ENCODE measurements at places on chromosomes 11 and 22. TPM values are rescaled to one million over a fixed set of nuclear protein-coding genes. Genes with fewer than 3 reads are reported as not detected.

ARHGEF17 gene
- total RNA-seq = 8.3 TPM

APOA5 gene
- not detected for total RNA-seq

APOL6 gene
- 22.6 TPM for total RNA-seq

PATE4 gene
- not detected for total RNA-seq

GAS2 gene
- 1.8 TPM for total RNA-seq

BIK gene
- total RNA-seq = 1.4 TPM

CABP2 gene
- not detected for total RNA-seq

TRIM3 gene
- 9.1 TPM for total RNA-seq

APOA4 gene
- total RNA-seq = not detected

DNA sequence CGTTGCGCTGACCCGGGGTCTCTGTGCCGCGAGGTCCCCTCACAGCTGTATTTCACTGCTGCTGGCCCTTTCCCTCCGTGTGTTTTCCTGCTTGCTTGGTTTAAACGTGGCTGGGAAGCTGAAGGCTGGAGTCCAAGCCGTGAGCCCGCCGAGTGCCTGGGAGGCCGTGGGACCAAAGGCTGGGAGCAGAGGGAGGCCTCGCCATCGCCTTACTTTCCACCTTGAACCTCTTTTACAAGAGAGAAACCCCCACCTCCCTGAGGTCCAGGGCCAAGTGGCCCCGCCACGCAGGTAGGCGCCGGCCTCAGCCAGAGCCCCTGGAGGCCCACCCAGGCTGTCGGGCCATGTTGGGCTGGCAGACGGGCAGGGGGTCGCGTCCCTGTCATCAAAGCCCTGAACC is 411.6 kb downstream of the TBC1D22A start:
- no peaks in the 10 kb centered on the region for H3K27me3 ChIP-seq
- no peak overlapping the region for H3K27ac ChIP-seq
- peaks cover 11% of the 10 kb centered on the region for H3K4me1 ChIP-seq

- peaks cover 15% of the 10 kb centered on the region for H3K27me3 ChIP-seq
- peak; percentile 25 for DNase-seq
- no peak within 1 kb of the TSS for H3K27ac ChIP-seq
- H3K4me3 ChIP-seq = peak within 1 kb of the TSS; percentile 48
- H3K36me3 ChIP-seq = no peaks in the 10 kb centered on the region
Measured at GRCh38 chr11:288478-289397, at the start of gene PGGHG. Gene PGGHG, plus strand, starts transcription at chr11:289126. Its CDS starts 691 bp downstream, at chr11:289817.

GRCh38 chr11:1546077-1546535 is 26.0 kb downstream of the DUSP8 start:
- H3K27me3 ChIP-seq = peaks cover 18% of the 10 kb centered on the region
- no peaks in the 10 kb centered on the region for H3K36me3 ChIP-seq
- peaks cover 6% of the 10 kb centered on the region for H3K4me1 ChIP-seq
- H3K27ac ChIP-seq = no peak overlapping the region
- no peak overlapping the region for H3K4me3 ChIP-seq

DNA sequence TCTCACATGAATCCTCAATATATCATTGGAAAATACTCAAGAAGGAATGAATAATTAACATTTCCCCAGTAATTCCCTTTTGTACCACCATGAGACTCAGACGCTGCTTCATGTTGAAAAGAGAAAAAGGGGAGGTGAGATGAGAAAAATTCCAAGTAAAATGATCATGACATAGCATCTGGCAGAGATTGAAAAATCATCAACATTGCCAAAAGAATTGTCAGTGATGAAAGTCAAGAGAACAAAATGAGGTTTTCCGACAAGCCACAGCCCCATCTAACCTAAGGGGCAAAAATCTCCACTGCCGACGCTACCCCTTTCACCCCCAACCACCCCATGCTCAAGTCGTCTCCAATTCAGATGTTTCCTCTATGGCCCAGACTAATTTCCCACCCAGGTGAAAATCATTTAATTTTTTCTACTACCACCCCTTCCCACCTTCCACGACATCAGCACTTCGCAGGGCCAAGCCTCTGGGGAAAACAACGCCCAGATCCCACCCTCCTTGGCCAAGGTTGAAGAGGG is 1.2 kb downstream of the RAB6A start:
- DNase-seq = peak; percentile 10
- 0 out of 2 replicates have a peak overlapping the region, but pooled peaks have one; percentile 17 for H3K27ac ChIP-seq
- H3K36me3 ChIP-seq = no peaks in the 10 kb centered on the region
- no peaks in the 10 kb centered on the region for H3K27me3 ChIP-seq

- no peak for DNase-seq
- H3K27me3 ChIP-seq = peaks cover 98% of the 10 kb centered on the region
- no peak overlapping the region for H3K27ac ChIP-seq
Measured at GRCh38 chr11:3223932-3224381, 5.3 kb upstream of the MRGPRG start.

DNA sequence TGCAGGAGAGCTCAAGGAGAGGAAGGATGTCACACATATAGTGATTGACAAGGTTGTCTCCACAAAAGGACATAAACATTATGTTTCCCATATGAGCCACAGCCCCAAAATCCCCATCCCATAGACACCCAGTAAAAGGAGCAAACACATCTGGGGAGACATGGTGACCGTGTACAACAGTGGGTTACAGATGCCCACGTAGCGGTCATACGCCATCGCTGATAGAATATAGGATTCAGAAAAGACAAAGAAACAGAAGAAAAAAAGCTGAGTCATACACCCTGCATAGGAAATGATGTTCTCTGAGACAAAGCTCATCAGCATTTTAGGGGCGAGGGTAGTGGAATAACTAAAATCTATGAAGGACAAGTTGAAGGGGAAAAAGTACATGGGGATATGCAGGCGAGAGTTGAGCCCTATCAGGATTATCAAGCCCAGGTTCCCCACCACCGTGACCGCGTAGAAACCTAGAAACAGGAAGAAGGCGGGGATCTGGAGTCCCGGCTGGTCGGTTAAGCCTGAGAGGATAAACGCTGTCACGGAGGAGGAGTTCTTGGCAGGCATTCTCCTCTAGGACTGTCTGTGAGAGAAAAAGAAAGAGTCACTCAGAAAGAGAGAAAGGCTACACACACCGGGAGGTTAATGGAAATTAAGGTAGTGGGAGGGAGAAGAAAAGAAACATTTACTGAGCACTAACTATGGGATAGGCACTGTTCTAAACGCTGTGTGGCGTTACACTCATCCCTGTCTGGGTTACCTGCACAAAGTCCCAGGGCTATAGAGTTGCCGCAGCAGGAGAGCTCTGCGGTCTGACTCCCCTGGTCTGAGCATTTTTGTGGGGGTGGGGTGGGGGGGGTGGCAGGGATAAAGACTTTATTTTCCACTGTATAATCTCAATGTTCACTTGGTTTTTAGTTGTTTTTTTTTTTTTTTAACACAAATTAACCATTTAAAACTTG is 36.1 kb upstream of the OR8B8 start:
- H3K27me3 ChIP-seq = no peaks in the 10 kb centered on the region
- peak overlapping the region; percentile 24 for H3K4me3 ChIP-seq
- no peak for DNase-seq
- no peaks in the 10 kb centered on the region for H3K36me3 ChIP-seq
- no peak overlapping the region for H3K27ac ChIP-seq

DNA sequence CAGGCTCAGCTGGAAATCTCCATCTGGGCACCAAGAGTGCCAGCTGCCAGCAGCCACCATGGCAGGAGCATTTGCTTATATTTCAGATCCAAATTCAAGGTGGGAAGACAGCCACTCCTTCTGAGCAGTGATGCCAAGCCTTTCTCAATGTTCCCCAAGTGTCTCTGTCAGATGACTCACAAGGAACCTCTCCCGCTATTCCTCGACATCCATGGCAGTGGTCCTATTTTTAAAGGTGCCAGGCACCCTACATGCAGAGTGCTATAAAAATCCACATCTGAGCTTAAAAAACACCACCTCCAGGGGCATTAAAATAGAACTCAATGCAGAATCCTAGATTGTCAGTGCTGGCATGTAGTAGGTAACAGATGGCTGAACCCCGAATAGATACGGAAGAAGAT is 112.1 kb downstream of the SLC1A2 start:
- H3K27ac ChIP-seq = no peak overlapping the region
- no peak for DNase-seq
- H3K4me1 ChIP-seq = peaks cover 28% of the 10 kb centered on the region
- no peaks in the 10 kb centered on the region for H3K27me3 ChIP-seq
- no peak overlapping the region for H3K4me3 ChIP-seq

GRCh38 chr11:113615098-113615497 is 91.0 kb downstream of the TMPRSS5 start:
- peaks cover 19% of the 10 kb centered on the region for H3K4me1 ChIP-seq
- no peak overlapping the region for H3K27ac ChIP-seq
- DNase-seq = no peak
- no peaks in the 10 kb centered on the region for H3K36me3 ChIP-seq
- no peaks in the 10 kb centered on the region for H3K27me3 ChIP-seq

DNA sequence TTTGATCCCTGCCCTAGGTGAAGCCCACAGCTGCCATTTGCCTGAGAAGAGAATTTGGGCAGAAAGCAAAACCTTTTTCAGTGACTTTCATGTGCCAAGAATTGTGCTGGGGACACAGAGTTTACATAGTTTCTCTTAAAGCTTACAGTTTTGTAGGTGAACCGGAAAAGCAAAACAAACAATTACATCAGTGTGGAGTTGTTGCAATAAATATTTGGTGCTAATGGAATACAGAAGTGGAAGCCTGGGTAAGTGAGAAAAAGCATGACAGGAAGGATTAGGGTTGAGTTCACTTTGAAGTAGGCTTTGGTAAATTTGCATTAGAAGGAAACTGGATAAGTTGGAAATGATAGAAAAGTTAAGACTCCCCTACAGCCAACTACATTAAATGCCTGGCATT is 82.7 kb downstream of the RASSF10 start:
- H3K4me1 ChIP-seq = no peaks in the 10 kb centered on the region
- H3K4me3 ChIP-seq = no peak overlapping the region
- no peaks in the 10 kb centered on the region for H3K36me3 ChIP-seq
- H3K27ac ChIP-seq = no peak overlapping the region
- DNase-seq = no peak
- H3K27me3 ChIP-seq = no peaks in the 10 kb centered on the region

- peaks cover 23% of the 10 kb centered on the region for H3K4me1 ChIP-seq
- H3K27ac ChIP-seq = no peak overlapping the region
- H3K4me3 ChIP-seq = peak overlapping the region; percentile 63
- H3K36me3 ChIP-seq = peaks cover 56% of the 10 kb centered on the region
- H3K27me3 ChIP-seq = no peaks in the 10 kb centered on the region
- no peak for DNase-seq
Measured at GRCh38 chr11:47846998-47847397, 1.2 kb downstream of the NUP160 start.

- DNase-seq = no peak
- no peaks in the 10 kb centered on the region for H3K27me3 ChIP-seq
- no peak overlapping the region for H3K4me3 ChIP-seq
- no peaks in the 10 kb centered on the region for H3K4me1 ChIP-seq
- H3K36me3 ChIP-seq = no peaks in the 10 kb centered on the region
- no peak overlapping the region for H3K27ac ChIP-seq
Measured at GRCh38 chr11:103257360-103257759, 148.1 kb downstream of the DYNC2H1 start.

- H3K27me3 ChIP-seq = no peaks in the 10 kb centered on the region
- H3K27ac ChIP-seq = no peak overlapping the region
- peaks cover 11% of the 10 kb centered on the region for H3K4me1 ChIP-seq
- DNase-seq = no peak
- H3K36me3 ChIP-seq = no peaks in the 10 kb centered on the region
Measured at GRCh38 chr11:112212290-112212689, 13.9 kb upstream of the PTS start.

GRCh38 chr11:84909740-84910139 is 717.4 kb downstream of the DLG2 start:
- H3K36me3 ChIP-seq = no peaks in the 10 kb centered on the region
- no peak overlapping the region for H3K27ac ChIP-seq
- H3K4me1 ChIP-seq = no peaks in the 10 kb centered on the region
- H3K27me3 ChIP-seq = no peaks in the 10 kb centered on the region
- no peak overlapping the region for H3K4me3 ChIP-seq
- no peak for DNase-seq

DNA sequence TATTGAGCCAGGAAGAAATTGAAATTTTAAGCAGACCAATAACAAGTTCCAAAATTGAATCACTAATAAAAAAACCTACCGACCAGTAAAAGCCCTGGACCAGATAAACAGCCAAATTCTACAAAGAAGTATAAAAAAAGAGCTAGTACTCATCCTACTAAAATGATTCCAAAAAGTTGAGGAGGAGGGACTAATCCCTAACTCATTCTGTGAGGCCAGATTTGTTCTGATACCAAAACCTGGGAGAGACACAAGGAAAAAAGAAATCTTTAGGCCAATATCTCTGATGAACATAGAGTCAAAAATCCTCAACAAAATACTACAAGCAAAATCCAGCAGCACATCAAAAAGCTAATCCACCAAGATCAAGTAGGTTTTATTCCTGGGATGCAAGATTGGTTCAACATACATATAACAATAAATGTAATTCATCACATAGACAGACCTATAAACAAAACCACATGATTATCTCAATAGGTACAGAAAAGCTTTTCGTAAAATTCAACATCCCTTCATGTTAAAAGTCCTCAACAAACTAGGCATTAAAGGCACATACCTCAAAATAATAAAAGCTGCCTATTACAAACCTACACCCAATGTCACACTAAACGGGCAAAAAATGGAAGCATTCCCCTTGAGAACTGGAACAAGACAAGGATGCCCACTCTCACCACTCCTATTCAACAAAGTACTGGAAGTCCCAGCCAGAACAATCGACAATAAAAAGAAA is 13.1 kb downstream of the OR52A5 start:
- H3K27me3 ChIP-seq = 0 out of 2 replicates have a peak, but pooled peaks cover 2% of the 10 kb centered on the region
- H3K4me3 ChIP-seq = no peak overlapping the region
- no peak overlapping the region for H3K27ac ChIP-seq
- no peaks in the 10 kb centered on the region for H3K36me3 ChIP-seq
- H3K4me1 ChIP-seq = no peaks in the 10 kb centered on the region
- no peak for DNase-seq

GRCh38 chr11:1228921-1229451 is 6.1 kb downstream of the MUC5B start:
- DNase-seq = no peak

GRCh38 chr11:109036011-109036410 is 371.1 kb downstream of the DDX10 start:
- H3K27ac ChIP-seq = no peak overlapping the region
- H3K27me3 ChIP-seq = no peaks in the 10 kb centered on the region
- DNase-seq = peak; percentile 2
- H3K36me3 ChIP-seq = no peaks in the 10 kb centered on the region
- H3K4me3 ChIP-seq = no peak overlapping the region

DNA sequence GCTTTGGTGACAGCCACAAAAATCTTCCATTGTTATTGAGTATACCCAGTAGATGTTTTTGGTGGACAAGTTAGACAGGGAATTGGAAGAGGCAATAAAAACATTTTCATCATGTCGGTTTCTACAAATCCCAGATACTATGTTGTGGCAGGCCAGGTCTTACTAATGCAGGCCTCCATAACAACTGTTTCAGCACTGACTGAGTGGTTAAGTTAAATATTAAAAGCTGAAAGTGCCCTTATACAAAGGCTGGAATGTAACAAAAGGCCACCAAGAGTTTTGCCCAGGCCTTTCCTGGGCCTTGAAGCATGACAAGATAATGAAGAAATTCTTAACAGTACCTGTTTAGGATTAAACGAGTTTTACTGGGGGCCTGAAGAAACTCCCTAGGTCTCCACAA is 29.3 kb downstream of the DMC1 start:
- no peaks in the 10 kb centered on the region for H3K4me1 ChIP-seq
- H3K27ac ChIP-seq = no peak overlapping the region
- H3K27me3 ChIP-seq = no peaks in the 10 kb centered on the region
- DNase-seq = no peak

Data from SJSA1 (cell line).